Stimulated activated CD8-positive, alpha-beta memory T cell treated with anti-CD3 and anti-CD28 coated beads, Interleukin-2, amount 100 ng/mL, for 48 hours (primary cell): ENCODE measurements at places on chromosomes 12 and 14.

GRCh38 chr12:34033628-34034296, 11.5 kb downstream of the ALG10 start:
- no peak for DNase-seq

DNA sequence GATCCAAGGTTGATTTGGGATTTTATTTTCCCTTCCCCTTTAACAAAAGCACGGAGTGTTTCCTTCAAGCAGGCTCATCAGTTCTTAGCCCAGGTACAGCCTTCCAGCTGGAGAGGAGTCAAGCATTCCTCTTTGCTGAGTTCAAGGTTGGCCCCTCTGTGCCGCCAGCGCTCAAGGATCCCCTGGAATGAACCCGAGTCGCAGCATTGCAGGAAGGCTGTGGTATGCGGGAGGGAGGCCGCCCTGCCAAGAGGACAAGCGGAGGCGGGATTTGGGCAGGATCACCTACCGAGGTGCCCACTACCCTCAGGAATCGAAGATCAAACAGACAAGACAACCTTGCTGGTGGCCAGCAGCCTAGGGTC, 53.9 kb upstream of the NCOR2 start:
- DNase-seq = no peak

GRCh38 chr12:50825372-50825838, 17.3 kb upstream of the TMPRSS12 start:
- no peak for DNase-seq

- DNase-seq = no peak
Measured at GRCh38 chr12:105083551-105084105, 630 bp downstream of the ALDH1L2 start.

- DNase-seq = no peak
Measured at GRCh38 chr12:65867394-65867793, 43.1 kb downstream of the HMGA2 start.

- DNase-seq = no peak
Measured at GRCh38 chr12:51533799-51534198, 57.2 kb upstream of the SCN8A start.

DNA sequence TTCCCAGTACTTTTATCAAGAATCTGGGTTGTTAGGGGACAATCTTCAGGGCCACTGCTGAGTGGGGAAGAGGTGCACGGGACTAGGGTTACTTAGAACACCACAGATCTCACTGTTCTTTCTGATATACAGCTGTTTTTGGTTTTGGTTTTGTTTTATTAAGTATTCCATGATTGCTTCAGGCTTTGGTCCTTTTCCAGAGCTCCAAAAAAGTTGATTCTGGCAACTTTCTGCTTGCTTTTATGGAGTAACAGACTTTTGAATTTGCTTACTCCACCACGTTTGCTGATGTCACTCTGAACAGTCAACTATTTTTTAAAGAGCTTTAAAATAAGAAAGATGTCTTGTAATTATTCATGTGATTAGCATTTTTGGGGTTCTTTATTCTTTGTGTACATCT, 368.1 kb upstream of the FOXG1 start:
- DNase-seq = no peak

GRCh38 chr12:113237748-113238147, 16.5 kb downstream of the TPCN1 start:
- DNase-seq = no peak

DNA sequence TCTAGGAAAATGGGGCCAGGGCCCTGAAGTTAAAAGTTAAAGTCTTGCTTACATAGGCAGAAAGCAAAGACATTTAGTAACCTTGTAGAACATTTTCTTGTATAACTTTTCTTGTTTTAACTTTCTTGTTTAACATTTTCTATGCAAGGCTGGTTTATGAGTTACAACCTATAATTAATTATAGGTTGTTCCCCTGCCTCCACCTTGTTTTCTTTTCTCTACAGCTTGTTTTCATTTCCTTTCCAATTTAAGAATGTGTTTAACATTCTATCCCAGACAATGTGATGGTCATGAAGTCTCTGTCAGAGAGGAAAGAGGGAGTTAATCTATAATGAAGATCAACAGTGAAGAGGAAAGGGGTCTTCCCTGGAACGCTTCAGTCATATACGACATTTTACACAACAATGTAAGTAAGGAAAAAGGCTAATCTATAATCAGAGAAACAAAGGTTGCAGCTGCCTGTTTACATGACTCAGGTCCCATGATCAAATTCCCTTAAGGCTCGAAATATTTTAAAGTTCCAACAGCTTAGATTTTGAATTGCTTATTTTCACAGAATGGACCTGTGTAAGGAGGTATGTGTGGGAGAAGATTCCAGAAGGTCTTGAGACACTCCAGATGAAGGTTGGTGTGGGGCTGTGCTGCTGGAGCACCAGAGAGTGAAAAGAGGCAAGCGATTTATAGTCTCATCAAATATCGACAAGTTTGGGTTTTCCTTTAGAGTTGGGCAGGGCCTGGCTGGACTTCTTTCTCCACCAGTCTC, 34.2 kb upstream of the TCL1B start:
- no peak for DNase-seq

GRCh38 chr12:89469361-89469760, 55.2 kb downstream of the GALNT4 start:
- no peak for DNase-seq
